ENCODE measurements at places on chromosomes 5 and 9.

- no peaks in the 10 kb centered on the region for H3K27me3 ChIP-seq
- DNase-seq, result no peak
- H3K4me3 ChIP-seq, result no peak overlapping the region
Observed at GRCh38 chr9:104463864-104464263, 40.2 kb upstream of the OR13F1 start.

GRCh38 chr5:148387325-148387724 is 3.6 kb downstream of the FBXO38 start:
- no peak overlapping the region for H3K27ac ChIP-seq
- H3K36me3 ChIP-seq, result no peaks in the 10 kb centered on the region
- no peak overlapping the region for H3K4me3 ChIP-seq
- no peaks in the 10 kb centered on the region for H3K27me3 ChIP-seq
- peaks cover 55% of the 10 kb centered on the region for H3K4me1 ChIP-seq

DNA sequence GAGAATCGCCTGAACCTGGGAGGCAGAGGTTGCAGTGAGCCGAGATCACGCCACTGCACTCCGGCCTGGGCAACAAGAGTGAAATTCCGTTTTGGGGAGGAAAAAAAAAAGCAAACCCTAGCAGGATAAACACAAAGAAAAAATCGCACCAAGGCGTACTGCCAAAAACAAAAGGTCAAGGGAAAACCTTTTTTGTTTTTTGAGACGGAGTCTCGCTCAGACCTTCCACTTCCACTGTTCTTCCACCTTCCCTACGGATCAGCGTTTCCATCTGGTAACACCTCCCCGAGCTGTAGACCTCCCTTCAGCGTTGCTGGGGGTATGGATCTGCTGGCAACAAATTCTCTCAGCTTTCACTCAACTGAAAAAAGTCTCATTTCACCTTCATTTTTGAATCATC is 20.1 kb upstream of the FCN2 start:
- no peak overlapping the region for H3K4me3 ChIP-seq
- DNase-seq, result peak; percentile 76
- no peaks in the 10 kb centered on the region for H3K36me3 ChIP-seq

- no peaks in the 10 kb centered on the region for H3K4me1 ChIP-seq
- H3K27me3 ChIP-seq, result no peaks in the 10 kb centered on the region
- no peak for DNase-seq
- H3K27ac ChIP-seq, result no peak overlapping the region
Observed at GRCh38 chr5:142186857-142187594, 78.4 kb downstream of the NDFIP1 start.

- no peak for DNase-seq
- peaks cover 11% of the 10 kb centered on the region for H3K4me1 ChIP-seq
- H3K36me3 ChIP-seq, result no peaks in the 10 kb centered on the region
- no peak overlapping the region for H3K27ac ChIP-seq
- H3K4me3 ChIP-seq, result no peak overlapping the region
- peaks cover 20% of the 10 kb centered on the region for H3K27me3 ChIP-seq
Observed at GRCh38 chr5:157671592-157672330, 428 bp downstream of the C5orf52 start.

GRCh38 chr9:80143899-80144298 is 572.1 kb downstream of the TLE4 start:
- no peak overlapping the region for H3K4me3 ChIP-seq
- H3K27ac ChIP-seq, result no peak overlapping the region
- no peaks in the 10 kb centered on the region for H3K4me1 ChIP-seq
- no peaks in the 10 kb centered on the region for H3K36me3 ChIP-seq
- H3K27me3 ChIP-seq, result no peaks in the 10 kb centered on the region

DNA sequence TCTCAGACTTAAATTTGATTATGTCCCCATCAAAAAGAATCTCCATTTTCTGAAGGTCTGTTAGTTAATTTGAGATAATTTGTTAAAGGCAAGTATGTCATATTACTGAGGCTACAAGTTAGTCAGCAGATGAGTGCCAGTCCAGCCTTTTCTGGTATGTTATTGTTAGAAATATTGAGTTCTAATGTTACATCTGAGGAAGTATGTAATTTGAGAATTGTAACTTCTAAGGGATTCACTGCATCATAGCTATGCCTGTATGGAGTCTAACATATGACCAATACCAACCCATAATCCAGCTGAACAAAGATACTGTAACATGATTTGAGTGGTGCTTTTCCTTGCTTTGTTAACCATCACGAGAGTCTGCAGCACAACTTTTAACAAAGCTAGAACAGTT is 13.9 kb downstream of the SLC23A1 start:
- no peak overlapping the region for H3K27ac ChIP-seq

GRCh38 chr5:176481711-176482110 is 33.5 kb downstream of the FAF2 start:
- H3K4me1 ChIP-seq, result no peaks in the 10 kb centered on the region
- H3K4me3 ChIP-seq, result no peak overlapping the region
- peaks cover 23% of the 10 kb centered on the region for H3K36me3 ChIP-seq
- H3K27ac ChIP-seq, result no peak overlapping the region

DNA sequence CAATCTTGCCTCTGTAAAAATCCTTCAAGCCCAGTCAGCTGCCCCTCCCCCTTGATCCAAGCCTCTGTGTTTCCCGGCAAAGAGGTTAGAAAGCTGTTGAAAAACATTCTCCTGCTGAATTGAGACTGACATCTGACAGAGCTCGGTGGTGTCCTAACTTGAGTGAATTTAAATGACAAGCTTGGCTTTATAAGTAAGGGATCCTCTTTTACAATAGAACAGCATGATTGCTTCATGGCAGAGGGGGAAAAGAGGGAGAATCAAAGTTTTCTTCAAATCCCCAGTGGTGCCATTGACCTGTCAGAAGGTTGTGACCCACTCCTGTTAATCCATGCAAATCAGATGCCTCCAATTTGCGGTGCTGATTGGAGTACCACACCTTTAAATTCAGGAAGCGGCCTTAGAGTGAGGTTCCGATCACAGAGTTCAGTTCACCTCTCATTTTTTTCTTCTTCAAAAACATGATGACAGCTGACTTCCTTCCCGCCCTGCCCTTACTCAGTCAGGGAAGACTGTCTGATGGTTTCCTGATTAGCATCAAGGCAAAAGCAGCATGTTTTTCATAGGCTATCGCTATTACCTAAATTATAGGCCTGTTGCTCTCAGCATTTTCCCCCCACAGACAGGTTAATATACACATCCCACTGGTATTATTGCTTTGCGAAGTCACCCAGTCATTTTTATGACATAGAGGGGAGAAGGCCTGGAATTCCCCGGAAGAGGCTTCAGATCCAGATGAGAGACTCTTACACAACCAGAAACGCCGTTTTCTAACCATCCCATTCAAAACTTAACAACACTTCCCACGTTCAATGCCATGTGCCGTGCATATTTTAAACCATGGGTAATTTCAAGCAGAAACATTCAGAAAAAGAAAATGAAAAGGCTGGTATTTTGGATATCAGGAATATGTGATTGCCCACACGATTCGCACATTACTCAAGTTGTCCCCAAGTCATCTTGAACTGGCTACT is 141.4 kb downstream of the EBF1 start:
- H3K4me1 ChIP-seq, result no peaks in the 10 kb centered on the region
- no peaks in the 10 kb centered on the region for H3K27me3 ChIP-seq
- H3K4me3 ChIP-seq, result no peak overlapping the region
- no peak overlapping the region for H3K27ac ChIP-seq
- DNase-seq, result no peak

DNA sequence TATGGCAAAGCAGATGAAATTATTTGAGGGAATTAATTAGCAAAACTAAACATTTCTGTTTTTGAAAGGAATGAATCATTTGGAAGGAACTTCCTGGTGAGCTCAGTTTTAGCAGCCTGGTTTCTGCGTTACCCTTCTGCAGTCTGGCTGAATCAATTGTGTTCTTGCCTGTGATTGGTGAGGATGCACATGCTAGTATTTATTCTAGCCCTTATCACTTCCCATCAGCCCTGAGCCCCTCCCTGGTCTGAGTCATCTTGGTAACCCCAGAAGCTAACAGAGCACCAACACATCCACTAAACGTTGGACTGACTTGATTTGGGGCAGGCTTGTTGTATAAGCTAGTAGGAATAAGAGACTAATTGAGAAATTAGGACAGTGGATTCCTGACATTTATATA is 6.6 kb downstream of the TJP2 start:
- H3K36me3 ChIP-seq, result no peaks in the 10 kb centered on the region
- no peak overlapping the region for H3K4me3 ChIP-seq
- no peaks in the 10 kb centered on the region for H3K27me3 ChIP-seq
- DNase-seq, result peak; percentile 80
- H3K27ac ChIP-seq, result peak overlapping the region; percentile 75

DNA sequence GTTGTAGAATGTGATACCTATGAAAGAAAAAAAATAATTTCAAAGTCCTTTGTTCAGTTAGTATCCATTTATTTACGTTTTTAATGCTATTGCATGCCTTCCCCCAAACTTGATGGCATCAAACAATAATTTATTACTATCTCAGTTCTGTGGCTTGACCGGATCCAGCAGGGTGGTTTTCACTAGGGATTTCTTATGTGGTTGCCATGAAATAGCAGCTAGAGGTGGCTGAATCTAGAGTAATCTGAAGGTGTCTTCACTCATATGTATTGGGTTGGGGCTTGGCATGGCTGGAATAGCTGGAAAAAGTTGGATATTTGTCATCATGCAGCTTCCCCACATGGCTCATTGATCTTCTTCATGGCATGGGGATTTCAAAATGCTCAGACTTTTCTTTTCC is 619.3 kb upstream of the ZNF608 start:
- no peaks in the 10 kb centered on the region for H3K27me3 ChIP-seq
- no peaks in the 10 kb centered on the region for H3K36me3 ChIP-seq
- H3K4me3 ChIP-seq, result no peak overlapping the region
- no peak for DNase-seq
- no peak overlapping the region for H3K27ac ChIP-seq

GRCh38 chr9:99365233-99365980 is 143.3 kb downstream of the SEC61B start:
- DNase-seq, result no peak
- H3K27me3 ChIP-seq, result no peaks in the 10 kb centered on the region
- H3K27ac ChIP-seq, result no peak overlapping the region

DNA sequence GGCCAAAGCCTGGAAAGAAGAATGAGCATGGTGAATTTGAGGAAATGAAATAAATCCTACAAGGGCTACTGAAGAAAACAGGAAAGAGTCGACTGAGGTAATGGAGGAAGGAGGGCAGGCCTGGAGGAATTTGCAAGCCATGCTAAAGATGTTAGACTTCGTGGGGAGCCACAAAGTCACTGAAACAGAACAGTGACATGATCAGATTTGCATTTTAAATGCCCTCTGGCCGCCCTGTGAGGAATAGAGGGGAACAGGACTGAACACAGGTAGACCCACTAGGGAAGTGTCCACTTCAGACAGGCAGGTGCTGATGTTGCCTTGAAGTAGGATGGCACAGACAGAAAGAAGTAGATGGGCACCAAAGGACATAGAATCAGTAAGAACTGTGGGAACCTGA is 42.8 kb upstream of the RLN1 start:
- no peaks in the 10 kb centered on the region for H3K36me3 ChIP-seq
- no peak overlapping the region for H3K4me3 ChIP-seq

DNA sequence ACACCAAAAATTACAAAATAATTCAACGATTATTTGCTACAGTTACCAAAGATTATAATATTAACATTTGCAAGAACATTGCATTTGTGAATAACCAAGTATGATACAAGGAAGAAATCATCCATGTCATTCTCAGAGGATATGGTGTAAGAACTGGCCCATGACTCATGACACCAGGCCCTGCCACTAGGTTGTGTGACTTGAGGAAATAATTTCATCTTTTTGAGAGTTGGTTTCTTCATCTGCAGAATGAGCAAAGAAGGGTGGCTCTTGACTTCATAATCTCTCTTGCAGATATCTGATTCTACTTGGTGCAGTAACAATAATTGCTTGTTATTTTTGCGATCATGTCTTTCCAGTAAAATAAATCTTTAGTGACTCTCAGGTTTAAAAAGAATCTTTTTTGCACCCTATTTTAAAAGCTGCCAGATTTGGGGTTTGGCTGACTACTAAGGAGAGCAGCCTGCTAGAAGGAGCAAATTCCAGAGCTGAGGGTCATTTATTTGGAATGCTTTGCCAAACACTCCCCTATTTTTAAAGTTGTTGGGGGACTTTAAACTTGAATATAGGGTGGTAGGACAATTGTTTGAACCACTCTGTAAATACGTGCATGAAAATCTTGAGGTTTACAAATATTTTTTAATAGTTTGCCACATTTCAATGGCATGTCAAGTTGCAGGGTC is 23.5 kb downstream of the ITGA1 start:
- H3K36me3 ChIP-seq, result no peaks in the 10 kb centered on the region
- H3K4me1 ChIP-seq, result peaks cover 20% of the 10 kb centered on the region
- H3K27me3 ChIP-seq, result no peaks in the 10 kb centered on the region

- H3K27ac ChIP-seq, result no peak overlapping the region
- H3K27me3 ChIP-seq, result peaks cover 5% of the 10 kb centered on the region
- no peak overlapping the region for H3K4me3 ChIP-seq
- no peaks in the 10 kb centered on the region for H3K36me3 ChIP-seq
- H3K4me1 ChIP-seq, result peaks cover 17% of the 10 kb centered on the region
Observed at GRCh38 chr9:124448019-124448418, 2.2 kb upstream of the ADGRD2 start.

- H3K4me3 ChIP-seq, result no peak overlapping the region
- H3K4me1 ChIP-seq, result no peaks in the 10 kb centered on the region
- no peaks in the 10 kb centered on the region for H3K36me3 ChIP-seq
- no peak for DNase-seq
Observed at GRCh38 chr5:120091376-120091948, 372.6 kb upstream of the PRR16 start.

- no peaks in the 10 kb centered on the region for H3K27me3 ChIP-seq
- H3K4me1 ChIP-seq, result no peaks in the 10 kb centered on the region
- H3K4me3 ChIP-seq, result no peak overlapping the region
- DNase-seq, result no peak
Observed at GRCh38 chr5:105767267-105767666, 1903.5 kb downstream of the EFNA5 start.

DNA sequence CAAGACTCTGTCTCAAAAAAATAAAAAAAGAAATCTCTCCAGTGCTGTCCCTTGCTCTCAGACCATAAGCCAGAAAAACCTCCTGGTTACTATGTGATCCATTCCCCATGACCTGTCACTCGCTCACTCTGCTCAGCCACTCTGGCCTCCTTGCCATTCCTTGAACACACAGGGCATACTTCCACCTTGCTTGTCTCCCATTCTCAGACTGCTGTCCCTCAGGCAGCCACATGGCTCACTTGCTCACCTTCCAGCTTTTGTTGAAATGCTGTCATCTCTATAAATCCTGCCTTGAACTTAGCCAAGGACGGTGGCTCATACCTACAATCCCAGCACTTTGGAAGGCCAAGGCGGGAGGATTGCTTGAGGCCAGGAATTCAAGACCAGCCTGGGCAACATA is 82.9 kb downstream of the UGCG start:
- H3K4me1 ChIP-seq, result peaks cover 2% of the 10 kb centered on the region
- H3K27me3 ChIP-seq, result no peaks in the 10 kb centered on the region

Data from adrenal gland (tissue), 19 donors.